NCI-H1092 (cell line): ENCODE measurements at places on chromosomes 2 and 18.

GRCh38 chr2:213119061-213119809 lies 32.2 kb downstream of the IKZF2 start:
- no peak for DNase-seq

DNA sequence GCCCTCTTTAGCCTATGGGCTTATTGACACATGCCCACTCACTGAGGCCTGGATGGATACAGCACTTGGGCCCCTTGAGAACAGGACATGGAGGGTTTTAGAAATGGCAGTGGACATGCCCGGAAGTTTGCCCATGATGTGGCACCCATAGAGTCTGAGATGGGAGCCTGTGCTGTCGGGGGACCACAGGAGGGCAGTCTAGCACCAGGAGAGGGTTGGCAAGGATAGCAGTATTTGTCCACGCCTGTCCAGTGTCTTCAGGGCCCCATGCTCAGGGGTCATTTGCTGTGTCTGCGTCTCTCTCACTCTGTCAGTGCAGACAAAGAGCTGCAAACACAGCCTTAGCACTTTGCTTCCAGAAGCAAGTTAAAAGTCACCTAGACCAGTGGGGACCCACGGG lies 48.7 kb downstream of the IL1RL2 start:
- no peak for DNase-seq

GRCh38 chr2:200156166-200156835 lies 150.2 kb upstream of the SPATS2L start:
- DNase-seq: no peak

DNA sequence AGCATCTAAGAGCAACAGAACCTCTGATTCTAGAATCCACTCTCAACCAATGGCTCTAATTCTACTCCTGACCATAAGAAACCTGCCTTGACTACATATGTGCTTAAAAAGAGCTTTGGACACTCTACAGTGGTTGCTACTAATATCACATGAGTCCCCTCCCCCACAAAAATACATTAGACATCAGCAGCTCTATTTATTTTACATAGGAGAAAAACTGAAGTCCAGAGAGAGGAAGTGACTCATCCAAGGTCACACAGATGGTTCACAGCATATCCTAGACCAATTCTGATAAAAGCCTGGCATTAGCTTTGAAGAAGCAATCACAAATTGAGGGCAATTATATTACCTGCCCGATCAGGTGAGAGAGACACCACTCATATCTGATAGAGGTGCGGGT lies 49.8 kb downstream of the ALK start:
- no peak for DNase-seq

DNA sequence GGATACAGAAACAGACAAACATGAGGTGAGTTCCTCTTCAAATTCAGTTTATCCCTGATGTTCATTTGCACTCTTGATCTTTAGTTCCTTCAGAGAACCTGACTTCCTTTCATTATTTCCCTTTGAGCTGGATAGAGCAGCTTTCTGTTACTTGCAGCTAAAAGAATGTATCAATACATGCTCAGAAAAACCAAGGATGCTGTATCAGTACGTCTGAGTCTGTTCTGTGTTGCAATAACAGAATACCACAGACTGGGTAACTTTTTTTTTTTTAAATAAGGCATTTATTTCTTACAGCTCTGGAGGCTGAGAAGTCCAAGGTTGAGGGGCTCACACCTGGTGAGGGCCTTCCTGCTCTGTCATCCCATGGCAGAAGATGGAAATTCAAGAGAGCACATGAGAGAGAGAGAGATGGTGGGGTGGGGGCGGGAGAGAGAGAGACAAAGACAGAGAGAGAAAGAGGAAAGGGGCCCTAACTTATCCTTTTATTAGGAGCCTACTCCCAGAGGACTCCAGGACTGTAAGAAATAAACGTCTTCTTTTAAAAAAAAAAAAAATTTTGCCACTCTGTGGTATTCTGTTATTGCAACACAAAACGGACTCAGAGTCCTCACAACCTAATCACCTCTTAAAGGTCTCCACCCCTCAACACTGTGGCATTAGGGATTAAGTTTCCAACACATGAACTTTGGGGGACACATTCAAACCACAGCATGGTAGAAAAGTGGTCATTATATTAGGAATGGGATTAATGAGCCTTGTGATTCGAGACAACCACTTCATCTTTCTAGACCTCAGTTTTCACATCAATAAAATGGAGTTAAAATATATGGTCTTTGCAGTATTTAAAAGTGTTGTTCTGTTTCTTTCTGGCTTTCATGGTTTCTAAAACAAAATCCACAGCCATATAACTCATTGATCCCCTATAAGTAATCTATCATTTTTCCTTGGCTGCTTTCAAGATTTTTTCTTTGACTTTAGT lies 18.4 kb upstream of the SELENOI start:
- no peak for DNase-seq

GRCh38 chr2:216636551-216637450 lies 3.6 kb downstream of the IGFBP2 start:
- DNase-seq: no peak

- no peak for DNase-seq
Measured at GRCh38 chr2:50018292-50018691, 864.0 kb upstream of the FSHR start.

- DNase-seq: no peak
Measured at GRCh38 chr2:62443886-62444285, 62.1 kb downstream of the TMEM17 start.

GRCh38 chr18:46641917-46642316 lies 15.1 kb downstream of the LOXHD1 start:
- no peak for DNase-seq

GRCh38 chr2:64326578-64327050 lies 127.3 kb upstream of the LGALSL start:
- no peak for DNase-seq

GRCh38 chr18:22378672-22379282 lies 38.9 kb downstream of the CTAGE1 start:
- DNase-seq: no peak
